ENCODE measurements at places on chromosomes 2 and 18.

GRCh38 chr2:40047406-40047805 is 268.3 kb upstream of the THUMPD2 start:
- DNase-seq, result no peak

DNA sequence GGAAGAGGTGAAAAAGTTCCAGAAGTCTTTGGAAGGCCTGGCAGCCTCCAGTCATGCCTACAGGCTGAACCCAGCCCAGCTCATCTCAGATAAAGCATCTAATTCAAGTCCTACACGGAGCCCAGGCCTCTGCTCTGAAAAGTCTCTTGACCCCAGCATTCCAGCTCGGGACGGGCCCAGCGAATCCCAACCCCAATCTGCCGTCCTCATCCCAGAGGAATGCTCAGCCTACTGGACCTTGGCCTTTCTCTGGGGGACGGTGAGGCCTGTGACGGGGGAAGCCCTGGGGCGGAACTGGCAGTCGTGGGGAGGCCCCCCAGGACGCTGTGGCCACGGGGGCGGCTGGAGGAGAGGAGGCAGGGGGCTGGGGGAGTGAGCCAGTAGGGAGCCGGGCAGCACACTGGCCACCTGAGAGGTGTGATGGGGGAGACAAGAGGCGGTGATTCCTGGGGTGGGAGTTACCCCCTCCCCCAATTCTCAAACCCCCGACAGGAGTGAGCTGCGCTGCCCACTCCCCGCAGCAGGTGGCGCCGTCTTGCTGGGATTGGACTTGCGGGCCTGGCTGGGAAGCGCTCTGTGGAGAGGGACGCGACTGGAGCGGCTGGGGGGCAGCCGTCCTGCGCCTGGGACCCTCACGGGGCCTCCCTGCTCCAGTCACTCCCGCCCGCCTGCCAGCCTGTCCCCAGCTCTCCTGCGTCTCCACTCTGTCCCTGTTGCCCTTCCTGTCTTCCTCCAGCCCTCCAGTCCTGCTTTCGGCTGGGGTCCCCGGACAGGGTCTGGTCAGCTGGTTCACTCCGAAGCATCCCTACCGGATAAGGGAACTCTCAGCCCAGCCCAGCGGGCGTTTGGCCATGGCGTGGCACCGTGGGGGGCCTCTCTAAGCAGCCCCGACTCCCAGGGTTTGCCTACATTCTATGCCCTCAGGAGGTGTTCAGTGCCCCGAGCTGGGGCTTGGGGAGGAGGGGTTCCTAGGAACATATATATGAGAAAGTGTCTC is 182.6 kb upstream of the HAAO start:
- DNase-seq, result peak; percentile 82

- DNase-seq, result no peak
Observed at GRCh38 chr2:133390156-133390555, 178.1 kb downstream of the NCKAP5 start.

DNA sequence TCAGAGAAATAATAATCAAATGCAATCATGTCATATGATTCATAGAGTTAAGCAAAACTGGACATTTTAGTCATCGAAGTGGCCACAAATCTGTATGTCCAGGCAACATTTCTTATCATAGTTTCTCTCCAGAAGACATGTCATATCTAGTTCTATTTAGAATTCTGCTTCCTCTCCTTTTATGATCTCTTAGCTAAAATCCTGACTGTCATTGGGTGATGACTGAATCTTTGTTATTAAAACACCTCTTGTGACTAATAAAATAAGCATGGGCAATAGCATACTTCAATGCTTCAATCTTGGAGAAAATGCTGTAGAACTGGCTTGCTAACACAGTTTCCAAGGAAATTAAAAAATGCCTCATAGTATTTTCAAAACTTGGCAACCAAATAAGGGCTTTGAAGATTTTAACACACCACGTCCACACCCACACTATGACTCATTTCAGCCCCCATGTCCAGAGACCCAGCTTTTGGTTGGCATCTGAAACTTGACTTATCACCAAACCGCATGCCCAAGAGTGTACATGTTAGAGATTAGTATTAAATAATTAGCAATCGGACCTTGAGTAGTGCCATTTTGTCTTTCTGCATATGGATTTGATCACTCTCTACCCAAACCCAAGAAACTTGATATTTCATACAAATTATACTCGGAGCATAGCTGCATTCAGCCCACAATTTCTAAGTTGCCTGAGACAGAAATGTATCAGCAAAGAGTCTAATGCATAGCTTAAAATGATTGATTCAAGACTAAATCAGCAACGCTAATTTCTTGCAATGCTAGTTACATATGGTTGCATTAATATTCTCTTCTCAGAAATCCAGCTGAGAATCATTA is 106.5 kb upstream of the ETAA1 start:
- DNase-seq, result peak; percentile 70

DNA sequence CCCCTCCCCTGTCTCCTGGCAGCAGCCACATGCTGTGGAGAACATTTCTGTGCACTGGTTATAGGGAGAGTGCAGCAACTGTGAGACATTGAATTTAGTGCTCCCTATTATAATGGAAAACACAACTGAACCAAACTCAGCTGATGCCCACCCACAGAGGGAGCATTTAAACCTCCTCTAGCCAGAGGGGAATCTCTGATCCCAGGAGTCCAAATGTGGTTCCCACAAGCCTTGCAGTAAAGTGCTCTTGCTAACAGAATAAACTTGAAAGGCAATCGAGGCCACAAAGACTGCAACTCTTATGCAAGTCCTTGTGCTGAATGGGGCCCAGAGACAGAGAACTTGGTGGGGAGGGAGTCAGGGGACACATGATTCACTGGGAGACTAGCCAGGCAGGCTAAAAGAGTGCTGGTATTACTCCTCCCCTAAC is 638.8 kb upstream of the VRK2 start:
- no peak for DNase-seq

- peak; percentile 48 for DNase-seq
Observed at GRCh38 chr18:499776-500631, 497 bp downstream of the COLEC12 start.

DNA sequence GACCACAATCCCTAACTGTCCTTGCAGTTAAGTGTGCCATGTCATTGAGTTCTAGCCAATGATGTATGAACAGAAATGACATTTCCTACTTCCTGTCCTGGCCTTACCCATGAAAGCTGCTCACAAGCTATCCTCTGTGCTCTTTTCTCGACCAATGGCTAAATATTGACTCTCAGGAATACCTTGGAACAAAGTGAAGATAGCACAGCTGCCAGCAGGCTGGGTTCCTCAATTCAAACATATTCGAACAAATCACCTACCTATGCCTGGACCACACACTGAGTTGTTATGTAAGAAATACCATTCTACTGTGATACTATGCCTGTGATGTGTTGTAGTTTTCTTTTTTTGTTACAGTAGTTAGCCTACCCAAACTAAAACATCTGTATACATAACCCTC is 65.1 kb downstream of the GAREM1 start:
- no peak for DNase-seq

DNA sequence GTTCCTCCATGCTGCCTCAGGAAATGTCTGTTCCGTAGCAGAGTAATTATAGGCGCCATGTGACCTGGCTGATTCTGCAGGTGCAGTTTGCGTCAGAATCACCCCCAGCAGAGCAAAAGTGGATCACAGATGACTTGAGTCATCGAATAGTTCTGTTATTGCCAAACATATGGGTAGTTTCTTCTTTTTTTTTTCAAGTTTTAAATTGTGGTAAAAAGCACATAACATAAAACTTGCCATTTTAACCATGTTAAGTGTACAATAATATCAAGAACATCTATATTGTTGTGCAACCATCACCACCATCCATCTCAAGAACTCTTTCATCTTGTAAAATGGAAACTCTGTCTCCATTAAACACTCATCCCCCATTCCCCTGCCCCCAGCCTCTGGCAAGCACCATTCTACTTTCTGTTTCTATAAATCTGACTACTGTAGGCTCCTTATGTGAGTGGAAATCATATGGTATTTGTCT is 177.7 kb upstream of the TWIST2 start:
- peak; percentile 43 for DNase-seq

DNA sequence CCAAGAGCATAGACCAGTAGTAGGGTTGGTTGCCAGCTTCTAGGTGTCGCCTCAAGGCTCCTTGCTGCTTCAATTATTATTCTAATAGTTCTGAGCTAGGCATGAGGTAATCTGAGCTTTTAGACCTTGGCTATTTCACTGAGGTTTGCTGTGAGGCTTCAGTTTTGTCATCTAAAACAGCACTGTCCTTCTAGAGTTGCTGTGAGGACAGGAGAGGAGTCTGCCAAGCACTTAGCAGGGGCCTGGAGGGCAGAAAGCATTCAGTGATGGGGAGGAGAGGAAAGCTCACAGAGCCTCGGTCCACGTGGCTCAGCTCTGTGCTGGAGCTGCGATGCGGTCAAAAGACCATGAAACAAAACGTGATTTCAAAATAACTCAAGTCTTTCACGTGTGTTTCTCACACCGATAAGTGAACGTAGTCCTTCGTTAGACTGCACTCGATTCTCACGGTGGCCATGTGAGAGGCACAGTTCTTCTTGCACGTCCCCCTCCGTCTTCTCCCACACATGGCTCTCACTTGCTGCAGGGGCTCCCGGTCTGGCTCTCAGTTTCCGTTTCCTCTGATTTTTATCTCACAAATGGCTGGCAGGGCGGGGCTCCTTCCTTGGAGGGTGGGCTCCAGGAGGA is 113.7 kb downstream of the B3GNT2 start:
- peak; percentile 22 for DNase-seq

GRCh38 chr2:191001032-191001431 is 12.9 kb downstream of the STAT1 start:
- DNase-seq, result no peak

DNA sequence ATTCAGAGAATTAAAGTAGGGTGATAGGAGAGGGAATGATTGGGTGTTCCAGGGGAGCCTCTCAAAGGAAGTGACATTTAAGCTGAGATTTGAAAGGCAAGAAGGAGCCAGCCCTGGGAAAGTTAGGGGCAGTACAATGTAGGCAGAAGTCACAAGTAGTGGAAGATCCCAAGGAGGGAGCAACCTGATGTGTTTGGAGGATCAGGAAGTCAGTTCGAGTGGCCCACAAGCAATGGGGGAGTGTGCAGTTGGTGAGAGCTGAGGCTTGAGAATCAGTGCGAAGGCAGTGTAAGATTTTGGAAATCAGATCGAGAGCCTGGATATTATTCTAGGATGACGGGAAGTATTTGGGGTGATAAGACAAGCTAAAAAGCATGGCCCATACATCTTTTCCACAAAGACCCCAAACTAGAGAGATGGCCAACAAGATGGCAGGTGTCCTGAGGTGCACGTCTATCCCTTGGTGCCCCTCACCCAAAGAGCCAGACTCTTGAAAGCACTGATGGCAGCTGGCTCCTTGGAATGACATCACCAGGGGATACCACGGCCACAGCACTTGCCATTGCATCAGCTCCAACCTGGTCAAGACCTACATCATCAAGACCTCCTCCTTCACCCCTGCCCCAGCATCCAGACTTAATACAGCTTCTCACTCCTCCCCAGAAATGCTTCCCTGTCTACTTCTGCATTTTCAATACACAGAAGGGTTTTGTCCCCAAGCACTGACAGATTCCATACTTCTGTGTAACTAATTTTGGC is 127.3 kb downstream of the BCL2 start:
- no peak for DNase-seq

DNA sequence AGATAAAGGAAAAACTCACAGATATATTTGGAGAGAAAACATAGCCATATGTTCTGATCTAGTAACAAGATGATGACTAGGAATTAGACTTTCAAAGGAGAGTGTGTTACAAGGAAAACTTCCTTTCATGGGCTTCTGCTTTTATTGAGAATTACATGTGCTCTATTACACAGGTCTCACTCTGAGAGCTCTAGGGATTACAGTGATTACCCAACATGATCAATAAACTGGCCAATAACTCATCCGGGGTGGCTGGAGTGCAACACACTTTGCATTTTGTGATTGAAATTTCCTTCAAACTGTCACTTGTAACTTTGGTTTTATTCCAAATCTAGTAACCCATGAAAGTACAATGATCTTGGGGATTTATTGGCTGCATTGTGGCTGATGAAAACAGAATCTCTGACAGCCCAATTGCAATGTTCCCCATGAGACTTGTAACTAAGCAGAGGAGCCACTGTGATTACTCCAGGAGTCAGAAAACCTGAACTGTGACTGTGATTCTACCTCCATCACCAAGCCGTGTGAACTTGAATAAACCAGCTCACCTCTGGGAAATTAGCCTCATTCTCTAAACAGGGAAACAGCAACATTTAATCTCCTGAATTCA is 40.2 kb upstream of the LRRC30 start:
- DNase-seq, result no peak

GRCh38 chr2:210584834-210585233 is 28.4 kb downstream of the CPS1 start:
- DNase-seq, result no peak

DNA sequence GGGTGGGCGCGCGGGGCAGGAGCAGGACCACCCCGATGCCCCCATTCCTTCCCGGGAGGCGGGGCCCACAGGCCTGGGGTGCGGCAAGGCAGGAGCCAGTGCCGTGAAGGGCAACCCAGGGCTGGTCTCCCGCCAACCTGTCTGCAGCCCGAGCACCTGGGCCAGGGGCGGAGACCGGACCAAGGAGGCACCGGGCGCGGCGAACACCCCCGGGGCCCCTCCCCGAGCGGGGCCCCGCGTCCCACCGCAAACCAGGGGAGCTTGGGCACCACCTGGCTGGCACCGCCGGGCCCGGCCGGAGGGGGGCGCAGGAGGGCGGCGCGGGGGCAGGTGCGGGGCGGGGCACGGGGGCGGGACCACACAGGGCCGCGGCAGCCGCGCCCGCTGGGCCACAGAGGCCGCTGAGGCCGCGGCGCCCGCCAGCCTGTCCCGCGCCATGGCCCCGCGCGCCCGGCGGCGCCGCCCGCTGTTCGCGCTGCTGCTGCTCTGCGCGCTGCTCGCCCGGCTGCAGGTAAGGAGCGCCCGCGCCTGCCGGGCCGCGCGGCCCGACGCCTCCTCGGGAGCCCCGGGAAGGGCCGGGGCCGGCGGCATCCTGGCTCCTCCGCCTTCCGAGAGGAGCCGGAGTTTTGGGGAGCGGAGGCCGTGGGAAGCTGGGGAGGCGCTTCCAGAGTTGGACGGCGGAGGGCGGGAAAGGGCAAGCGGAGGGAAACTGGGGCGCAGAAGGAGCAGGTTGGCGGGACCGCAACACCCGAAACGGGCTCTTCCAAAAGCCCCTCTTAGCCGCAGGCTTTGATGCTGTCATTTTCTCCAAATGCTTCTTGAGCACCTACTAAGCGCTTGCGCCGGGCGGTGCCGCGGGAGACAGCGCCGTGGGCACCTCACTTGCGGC is at the start of gene TNFRSF11A:
Gene TNFRSF11A (plus strand): TSS at position 394 of the 889 bp plus-strand sequence. CDS start 43 bp downstream, at position 437.
- peak; percentile 12 for DNase-seq

All from cardiac fibroblast (primary cell).